Left renal cortex interstitium (tissue), 4 donors: ENCODE measurements at places on chromosomes 4 and X. TPM values are rescaled to one million over a fixed set of nuclear protein-coding genes. Genes with fewer than 3 reads are reported as not detected.

- no peak for DNase-seq
Measured at GRCh38 chrX:84340968-84341367, 153.0 kb upstream of the RPS6KA6 start.

GRCh38 chrX:132373610-132374009 is 115.2 kb downstream of the MBNL3 start:
- DNase-seq = no peak

GRCh38 chr4:47444031-47444430 is 19.5 kb downstream of the COMMD8 start:
- no peak for DNase-seq

- DNase-seq = no peak
Measured at GRCh38 chr4:81698538-81699296, 227.0 kb upstream of the RASGEF1B start.

DNA sequence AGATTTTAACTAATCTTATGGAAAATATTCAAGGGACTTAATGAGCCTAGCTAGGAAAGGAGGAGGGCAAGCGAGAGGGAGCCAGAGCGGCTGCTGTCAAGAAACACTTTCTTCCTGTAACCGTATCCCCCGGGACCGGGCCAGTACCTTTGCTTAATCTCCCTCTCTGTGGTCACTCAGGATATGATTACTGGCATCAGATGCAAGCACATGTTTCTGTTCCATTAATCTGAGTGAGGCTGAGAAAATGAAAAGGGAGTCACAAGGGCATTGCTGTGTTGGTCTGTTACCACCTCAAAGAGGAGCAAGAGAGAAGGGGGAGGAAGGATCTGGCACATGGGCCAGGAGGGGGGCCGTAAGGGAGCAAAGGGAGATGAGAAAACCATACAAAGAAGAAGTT is 356.7 kb upstream of the GATB start:
- DNase-seq = no peak

GRCh38 chr4:145988628-145989027 is 50.0 kb upstream of the ZNF827 start:
- no peak for DNase-seq

DNA sequence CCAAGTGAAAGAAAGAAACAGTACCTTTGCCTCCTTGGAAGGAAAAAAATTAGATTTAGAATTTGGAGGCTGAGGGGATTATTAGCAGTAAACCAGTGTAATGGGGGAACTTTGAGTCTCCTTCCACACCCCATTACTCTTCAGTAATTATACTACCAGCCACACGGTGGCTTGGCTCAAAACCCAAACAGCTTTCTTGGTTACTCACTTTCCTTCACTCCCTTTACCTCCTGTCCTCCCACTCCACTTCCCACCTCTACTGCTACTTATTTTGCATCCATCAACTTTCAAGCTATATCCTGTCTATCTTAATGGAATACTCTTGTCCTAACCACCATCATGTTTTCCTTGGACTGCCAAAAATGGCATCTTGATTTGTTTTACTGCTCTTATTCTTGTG is 310.6 kb upstream of the AADAT start:
- DNase-seq = no peak

GRCh38 chr4:38860788-38861424 is 4.3 kb upstream of the TLR6 start:
- DNase-seq = no peak

DNA sequence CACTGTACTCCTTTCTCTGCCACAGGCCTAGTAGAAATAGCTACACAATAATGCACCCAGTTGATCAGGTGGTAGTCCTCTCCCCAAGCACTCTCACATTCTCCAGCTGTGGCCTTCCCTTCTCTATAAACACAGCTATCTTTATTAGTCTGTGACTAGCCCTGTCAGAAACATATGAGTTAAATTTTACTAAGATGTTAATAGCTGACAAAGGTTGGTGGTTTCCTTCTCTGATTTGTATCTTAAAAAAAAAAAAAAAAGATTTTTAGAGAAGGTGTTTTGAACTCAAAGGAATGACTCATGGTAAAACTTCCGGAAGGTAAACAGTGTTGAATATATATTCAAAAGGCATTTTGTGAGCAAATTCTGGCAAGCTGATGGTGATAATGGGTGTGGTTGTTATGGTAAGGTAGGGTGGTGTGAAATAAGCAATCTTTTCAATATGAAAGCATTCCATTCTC is 327.4 kb downstream of the PPP3CA start:
- DNase-seq = no peak

DNA sequence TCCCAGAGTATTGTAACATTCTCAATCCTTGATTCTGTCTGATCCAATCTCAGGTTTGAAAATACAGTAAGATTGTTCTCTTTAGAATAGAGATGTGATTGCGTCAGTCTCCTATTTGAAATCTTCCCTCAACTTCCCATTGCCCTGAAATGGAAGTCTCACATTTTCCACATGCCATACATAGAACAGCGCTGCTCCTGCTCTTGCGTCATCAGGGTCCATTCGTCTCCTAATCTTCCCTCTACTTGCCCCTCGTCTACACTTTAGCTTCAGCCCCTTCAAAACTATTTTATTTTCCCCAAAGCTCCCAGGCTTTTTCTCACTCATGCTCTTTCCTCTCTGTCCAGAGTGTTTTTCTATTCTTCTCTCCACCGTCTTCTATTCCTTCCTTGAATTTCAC is 301.7 kb upstream of the MAGEB2 start:
- no peak for DNase-seq

DNA sequence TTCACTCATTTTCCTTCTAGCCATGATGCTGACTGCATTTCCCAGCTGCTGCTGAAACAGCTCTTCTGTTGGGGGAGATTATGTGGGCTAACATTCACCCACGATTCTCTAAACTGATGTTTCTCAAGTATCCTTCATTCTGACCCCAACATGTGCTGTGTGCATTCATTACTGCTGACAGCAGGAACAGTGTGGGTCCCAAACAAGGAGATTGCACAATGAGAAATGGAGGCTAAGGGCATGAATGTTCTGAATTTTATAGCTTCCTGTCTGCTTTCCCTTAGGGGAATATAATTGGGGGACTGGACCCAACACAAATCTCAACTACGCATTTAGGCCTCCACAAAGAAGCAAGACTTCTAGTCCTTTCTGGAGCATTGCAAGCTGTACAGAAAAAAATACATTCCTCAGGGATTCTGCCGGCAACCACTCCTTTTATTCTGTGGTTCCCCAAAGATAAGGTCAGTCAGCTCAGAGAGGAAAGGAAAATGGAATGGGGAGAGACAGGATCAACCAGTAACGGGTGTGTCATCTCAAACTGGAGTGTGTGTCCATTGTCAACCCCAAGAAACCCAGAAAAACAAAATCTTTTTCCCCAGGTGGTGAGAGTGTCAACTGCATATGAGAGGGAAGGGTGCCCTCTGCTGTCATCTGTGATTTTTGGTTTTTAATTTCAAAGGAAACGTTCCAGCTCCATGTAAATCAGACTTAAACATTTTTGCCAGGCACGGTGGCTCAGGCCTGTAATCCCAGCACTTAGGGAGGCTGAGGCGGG is 81.5 kb upstream of the EGFL6 start:
- DNase-seq = peak; percentile 54

DNA sequence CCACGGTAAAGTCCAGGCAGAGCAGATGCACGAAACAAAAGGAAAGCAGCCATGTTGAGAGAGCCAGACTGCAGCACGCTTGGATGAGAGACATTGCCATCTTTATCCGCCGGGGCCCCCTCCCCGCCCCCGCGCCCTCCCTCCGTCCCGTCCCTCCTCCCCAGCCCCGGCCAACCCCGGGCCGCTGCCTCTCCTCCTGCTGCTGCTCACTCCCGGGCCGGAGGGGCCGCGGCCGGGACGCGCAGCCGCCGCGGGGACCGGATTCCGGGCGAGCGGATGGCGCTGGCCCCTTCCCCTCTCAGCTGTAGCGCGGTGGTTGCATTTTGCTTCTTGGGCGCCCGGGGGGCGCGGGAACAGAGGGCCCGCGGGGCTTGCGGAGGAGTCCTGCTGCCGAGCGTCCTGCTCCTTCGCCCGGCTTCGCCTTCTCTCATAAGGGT is 542 bp downstream of the RNF150 start:
- peak; percentile 42 for DNase-seq

- no peak for DNase-seq
Measured at GRCh38 chr4:70508801-70509200, 9.6 kb upstream of the AMTN start.

- DNase-seq = no peak
Measured at GRCh38 chr4:109290918-109291317, 11.5 kb downstream of the COL25A1 start.

DNA sequence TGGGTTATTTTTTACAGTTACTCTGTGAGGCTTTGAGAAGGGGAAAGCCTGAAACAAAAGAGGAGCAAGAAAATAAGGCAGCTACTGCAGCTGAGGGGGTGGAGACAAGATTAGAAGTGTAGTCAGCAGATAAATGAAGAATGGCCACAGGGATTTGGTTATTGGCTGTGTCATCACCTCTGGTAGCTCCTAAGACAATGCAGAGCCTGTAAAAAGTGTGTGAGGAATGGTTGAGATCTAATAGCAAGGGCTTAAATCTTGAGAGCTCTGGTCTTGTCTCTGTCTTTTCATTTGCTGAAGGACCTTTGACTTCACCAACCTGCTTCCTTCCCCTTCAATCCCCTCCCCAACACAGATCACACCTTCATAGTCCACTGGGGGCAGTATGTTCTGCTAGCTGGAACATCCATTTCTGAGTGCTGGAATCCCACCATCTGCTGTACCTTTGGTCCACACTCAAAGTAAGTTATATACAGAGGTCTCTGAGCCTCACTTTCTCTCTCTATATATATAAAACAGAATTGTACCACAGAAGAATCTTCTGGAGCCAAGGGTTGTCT is 213.7 kb upstream of the ZIC3 start:
- no peak for DNase-seq

GRCh38 chr4:72690771-72691170 is 121.8 kb upstream of the ADAMTS3 start:
- no peak for DNase-seq

GRCh38 chr4:42453612-42454011 is 56.3 kb downstream of the SHISA3 start:
- no peak for DNase-seq

GRCh38 chr4:113837397-113837796 is 75.9 kb upstream of the CAMK2D start:
- no peak for DNase-seq

DNA sequence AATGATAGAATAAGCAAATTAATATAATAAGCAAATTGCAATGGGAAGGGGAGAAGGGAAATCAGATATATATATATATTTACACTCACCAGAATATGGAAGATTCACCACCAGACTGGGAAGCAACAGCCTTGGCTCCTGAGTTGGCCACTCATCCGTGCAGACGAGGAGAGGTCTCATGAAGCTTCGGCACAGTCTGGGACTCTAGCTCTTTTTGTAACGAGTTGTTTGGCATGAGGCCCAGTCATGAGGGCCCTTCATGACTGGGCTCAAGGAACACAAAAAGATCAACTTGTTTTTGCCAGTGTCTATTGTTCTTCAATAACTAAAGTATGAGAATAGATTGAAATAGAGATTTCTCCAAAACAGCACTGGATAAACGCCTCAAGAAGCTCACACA is 176.4 kb downstream of the ADGRA3 start:
- DNase-seq = no peak

DNA sequence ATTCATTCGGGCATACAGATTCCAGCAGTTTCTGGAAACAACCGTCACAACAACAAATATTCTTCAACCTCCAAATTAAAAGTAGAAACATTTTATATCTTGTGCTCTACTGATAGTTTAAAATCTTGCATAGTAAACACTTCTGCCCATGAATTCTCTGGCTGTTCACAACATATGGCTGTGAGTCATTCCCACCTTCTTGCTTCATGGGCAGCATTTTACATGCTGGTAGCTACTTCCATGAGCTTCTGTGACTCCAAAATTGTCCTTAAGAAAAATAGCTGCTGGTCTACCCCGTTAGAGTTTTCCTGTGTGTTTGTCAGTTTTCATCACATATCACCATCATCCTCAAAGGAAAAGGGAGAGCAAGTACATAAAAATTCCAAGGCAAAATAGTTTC is 22.7 kb downstream of the PNPLA4 start:
- no peak for DNase-seq

GRCh38 chr4:143225167-143225566 is 40.5 kb downstream of the USP38 start:
- DNase-seq = no peak

DNA sequence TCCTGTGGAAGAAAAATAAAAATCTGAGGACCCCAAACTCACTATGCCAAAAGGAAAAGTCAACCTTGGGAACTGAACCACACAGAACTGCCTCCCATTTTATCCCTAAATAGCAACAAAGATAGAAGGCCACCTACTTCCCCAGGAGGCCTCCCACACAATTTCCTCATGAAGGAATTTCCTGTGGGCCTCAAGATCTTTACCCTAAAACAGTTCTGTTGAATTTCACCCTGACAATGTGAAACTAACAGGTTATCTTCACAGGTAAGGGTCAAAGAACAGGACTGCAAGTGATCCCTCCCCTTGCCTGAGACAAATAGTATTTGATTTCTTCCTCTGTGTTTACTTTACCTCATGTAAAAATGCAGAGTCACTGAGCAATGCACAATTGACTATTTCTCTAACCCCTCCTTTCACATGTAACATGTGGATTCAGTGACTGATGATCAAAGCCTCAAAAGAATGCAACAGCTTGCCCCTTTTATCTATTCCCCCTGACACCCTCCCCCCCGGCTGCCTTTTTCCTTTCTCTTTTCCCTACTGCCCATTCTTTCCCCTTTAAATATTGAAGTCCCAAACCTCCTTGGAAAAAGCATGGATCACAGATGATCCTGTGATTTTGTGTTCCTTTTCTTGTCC is 33.3 kb downstream of the MEPE start:
- no peak for DNase-seq

GRCh38 chr4:26812049-26812714 is 48.5 kb upstream of the STIM2 start:
- DNase-seq = no peak

GRCh38 chr4:129545599-129546278 is 449.8 kb downstream of the C4orf33 start:
- no peak for DNase-seq

GRCh38 chr4:46886711-46887110 is 22.3 kb downstream of the COX7B2 start:
- DNase-seq = no peak

GRCh38 chr4:26819026-26819425 is 41.6 kb upstream of the STIM2 start:
- no peak for DNase-seq

DNA sequence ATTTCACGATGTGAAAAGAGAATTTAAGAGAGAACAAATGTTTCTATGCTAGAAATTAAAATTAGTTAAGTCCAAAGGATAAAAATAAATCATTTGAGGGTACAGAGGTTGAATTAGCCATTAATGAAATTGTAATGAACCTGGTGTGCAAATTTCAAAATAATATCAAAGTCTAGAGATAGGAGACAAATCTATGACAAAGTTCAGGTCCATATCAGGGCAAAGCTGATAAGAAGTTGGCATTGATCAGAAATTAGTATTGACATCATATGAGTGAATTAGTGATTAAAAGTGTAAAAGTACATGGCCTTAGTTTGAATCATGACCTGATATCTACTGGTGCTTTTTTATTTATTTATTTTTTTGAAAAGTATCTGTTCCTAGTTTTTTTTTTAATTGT is 33.8 kb upstream of the UGT2A3 start:
- no peak for DNase-seq

CYTL1 gene
- polyA plus RNA-seq = 9.0 TPM

MAGED4 gene
- 59.2 TPM for polyA plus RNA-seq

ZNF182 gene
- 8.7 TPM for polyA plus RNA-seq

ZRSR2 gene
- 15.7 TPM for polyA plus RNA-seq

SPANXA1 gene
- not detected for polyA plus RNA-seq

GAR1 gene
- polyA plus RNA-seq = 44.1 TPM

ZMAT1 gene
- 24.7 TPM for polyA plus RNA-seq

DRP2 gene
- 2.1 TPM for polyA plus RNA-seq

SORBS2 gene
- 78.9 TPM for polyA plus RNA-seq

GPR82 gene
- 0.13 TPM for polyA plus RNA-seq

GIMD1 gene
- polyA plus RNA-seq = 0.11 TPM

CSN1S1 gene
- polyA plus RNA-seq = not detected

EVC gene
- 64.6 TPM for polyA plus RNA-seq
